Stimulated activated CD4-positive, alpha-beta T cell treated with anti-CD3 and anti-CD28 coated beads, Interleukin-12 subunit alpha, Interleukin-12 subunit beta, amount 100 ng/mL, for 4 hours (primary cell): ENCODE measurements at places on chromosomes 2 and 18.

GRCh38 chr2:159226059-159226461 is 60.4 kb downstream of the WDSUB1 start:
- no peak for DNase-seq

GRCh38 chr2:191228861-191229260 is 16.3 kb upstream of the MYO1B start:
- DNase-seq, result no peak

DNA sequence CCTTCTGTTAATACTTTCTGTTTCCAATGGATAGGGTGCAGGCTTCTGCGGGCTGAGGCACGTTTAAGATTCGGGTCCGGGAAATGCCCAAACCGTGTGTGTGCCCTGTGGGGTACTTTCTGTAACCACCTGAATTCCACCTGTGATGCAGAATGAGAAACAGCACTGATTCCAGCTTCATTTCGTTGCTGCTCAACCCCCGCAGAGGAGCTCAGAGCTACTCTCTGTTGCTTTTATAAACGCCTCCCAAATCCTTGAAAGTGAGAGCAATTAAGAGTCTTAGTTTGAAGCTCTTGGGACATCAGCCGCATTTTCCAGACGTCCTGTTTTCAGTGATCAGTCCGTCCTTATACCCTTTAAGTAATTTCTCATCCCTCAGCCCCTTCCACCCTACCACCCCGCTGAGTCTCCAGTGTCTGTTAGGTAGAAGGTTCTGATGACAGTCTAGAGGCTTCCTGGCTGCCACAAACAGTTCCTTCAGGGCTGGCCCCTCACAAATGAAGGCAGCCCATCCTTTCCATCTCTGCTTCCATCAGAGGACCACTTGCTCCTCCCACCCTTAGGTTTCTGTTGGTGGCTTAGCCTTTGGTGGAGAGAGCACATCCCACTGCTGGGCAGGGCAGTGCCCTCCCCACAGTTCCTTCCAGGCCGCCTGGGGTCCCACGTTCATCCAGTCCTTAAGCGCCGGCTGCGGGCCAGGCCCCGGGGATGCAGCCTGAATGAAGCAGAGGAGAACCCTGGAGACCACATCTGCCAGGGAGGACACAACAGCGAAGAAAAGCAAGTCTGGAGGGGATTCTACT is 230.1 kb downstream of the SEPTIN10 start:
- DNase-seq, result no peak

GRCh38 chr2:32930436-32930835 is 16.3 kb upstream of the LTBP1 start:
- DNase-seq, result no peak

- no peak for DNase-seq
Measured at GRCh38 chr18:24322584-24323136, 75.0 kb downstream of the OSBPL1A start.

- DNase-seq, result no peak
Measured at GRCh38 chr2:189625636-189626035, 35.6 kb upstream of the ASNSD1 start.

GRCh38 chr2:71943238-71944182 is 204.2 kb downstream of the CYP26B1 start:
- DNase-seq, result no peak
